ENCODE measurements at places on chromosomes 5 and 9.

DNA sequence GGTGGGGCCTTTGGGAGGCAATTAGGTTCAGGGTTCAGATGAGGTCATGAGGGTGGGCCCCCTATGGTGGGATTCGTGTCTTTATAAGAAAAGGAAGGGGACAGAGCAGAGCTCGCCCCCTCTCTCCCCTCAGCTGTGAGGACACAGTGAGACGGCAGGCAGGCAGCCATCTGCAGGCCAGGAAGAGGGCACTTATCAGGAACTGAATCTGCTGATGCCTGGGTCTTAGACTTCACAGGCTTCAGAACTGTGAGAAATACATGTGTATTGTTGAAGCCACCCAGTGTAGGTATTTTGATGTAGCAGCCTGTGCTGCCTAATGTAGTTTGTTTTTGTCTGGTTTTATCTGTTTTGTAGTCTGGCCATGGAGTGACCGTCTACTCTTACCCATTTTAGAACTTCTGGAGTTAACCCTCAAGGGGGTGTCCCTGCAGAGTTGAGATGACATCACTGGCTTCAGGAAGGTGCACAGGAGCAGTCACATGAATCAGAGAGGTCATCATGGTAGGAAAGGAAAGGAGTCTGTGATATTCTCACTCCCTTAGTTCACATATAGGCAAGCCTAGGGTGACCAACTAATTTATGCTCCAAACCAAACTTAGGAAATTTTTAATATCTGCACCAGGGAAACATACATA lies 71.0 kb downstream of the LRRC70 start:
- no peak for DNase-seq

GRCh38 chr5:42894057-42894456 lies 82.4 kb upstream of the SELENOP start:
- no peak for DNase-seq

- DNase-seq = no peak
Observed at GRCh38 chr5:159933531-159934485, 17.5 kb downstream of the ADRA1B start.

DNA sequence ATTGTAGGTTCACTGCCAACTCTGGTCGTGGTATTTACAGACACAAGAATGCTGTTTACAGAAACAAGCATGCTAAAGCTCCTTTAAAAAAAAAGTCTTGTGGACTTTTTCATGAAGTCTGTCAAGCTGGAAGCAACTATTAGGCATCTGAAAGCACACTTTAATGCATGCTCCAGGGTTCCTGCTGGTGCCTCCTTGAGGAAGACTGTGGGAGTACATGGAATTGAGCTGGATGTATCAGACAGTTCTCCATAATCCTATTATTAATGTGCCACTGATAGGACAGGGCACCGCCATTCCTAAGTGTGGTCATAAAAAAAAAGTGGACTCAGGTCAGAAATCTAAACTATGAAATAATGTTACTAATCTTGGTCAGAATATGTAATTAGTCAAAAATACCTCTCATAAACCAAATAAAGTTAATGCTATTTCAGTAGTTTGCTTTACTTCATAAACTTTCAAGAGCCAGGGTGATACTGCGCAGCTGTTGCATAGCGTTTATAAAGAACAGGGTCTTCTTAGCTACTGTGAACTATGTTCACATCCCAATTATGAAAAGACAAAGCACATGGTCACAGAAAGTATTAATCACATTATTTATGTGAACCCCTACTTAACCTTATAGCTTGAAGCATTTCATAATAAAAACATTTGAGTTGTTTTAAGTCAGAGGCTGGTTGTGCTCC lies 390.8 kb upstream of the PTGER4 start:
- DNase-seq = no peak

DNA sequence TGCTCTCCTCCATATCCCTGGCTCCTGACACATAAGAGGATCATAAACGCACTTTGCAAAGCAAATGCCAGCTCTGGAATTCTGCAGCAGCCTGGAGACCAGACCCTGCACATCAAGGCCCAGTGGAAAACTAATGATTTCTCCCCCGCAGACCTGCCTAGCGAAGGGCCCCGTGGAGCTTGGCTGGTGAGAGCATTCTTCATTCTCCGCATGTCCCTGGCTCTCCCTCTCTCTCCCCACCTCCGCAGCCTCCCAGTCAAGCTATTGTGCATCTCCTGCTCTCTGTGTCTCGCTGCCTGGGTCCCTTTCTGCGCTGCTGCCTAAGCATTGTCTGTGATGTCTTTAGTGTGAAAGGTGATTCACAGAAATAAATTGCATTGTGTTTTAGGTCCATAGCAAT lies 46.7 kb downstream of the GRIA1 start:
- DNase-seq = no peak

- no peak for DNase-seq
Observed at GRCh38 chr9:37197158-37198038, 77.0 kb downstream of the ZCCHC7 start.

GRCh38 chr5:77210091-77210963 lies at the start of gene PDE8B:
PDE8B (plus strand) TSS chr5:77210680; CDS start chr5:77210926, 246 bp downstream.
- DNase-seq = no peak

DNA sequence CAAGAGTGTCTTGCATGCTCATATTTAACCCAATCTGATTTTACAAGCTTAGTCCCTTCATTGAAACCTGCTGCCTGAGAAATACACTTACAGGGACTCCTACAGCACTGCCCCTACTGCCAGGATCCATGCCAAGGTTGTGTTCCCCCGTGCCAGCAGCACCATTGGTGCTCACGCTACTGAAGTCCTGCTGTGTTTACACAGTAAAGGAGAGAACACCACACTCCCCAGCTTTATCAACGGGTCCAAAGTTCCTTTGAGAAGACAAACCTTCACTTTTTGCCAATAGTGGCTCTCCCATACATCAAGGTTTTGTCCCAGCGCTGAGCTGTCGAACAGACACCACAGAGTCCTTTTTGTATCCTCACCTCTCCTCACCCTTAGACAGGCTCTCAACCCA lies 155.1 kb upstream of the WWC1 start:
- DNase-seq = no peak

- no peak for DNase-seq
Observed at GRCh38 chr9:126915281-126915816, 767 bp downstream of the RALGPS1 start.
